NCI-H1092 (cell line): ENCODE measurements at places on chromosomes 12 and 14.

DNA sequence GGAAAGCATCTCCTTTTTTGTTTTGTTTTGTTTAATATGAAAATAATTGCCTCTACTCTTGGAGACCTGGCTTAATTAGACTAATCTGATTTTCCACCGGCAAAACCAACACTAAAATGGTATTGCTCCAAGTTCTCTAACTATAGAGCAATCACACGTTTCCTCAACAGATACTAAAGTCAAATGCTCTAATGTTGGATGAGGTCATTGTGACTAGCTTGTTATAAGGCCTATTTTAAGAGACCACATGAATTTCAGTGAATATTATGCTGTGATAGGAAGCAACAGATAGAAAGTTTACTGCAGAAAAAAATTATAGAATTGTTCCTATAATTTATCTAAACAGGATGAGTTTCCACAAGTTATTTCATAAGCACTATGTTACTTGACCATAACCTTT is 3.3 kb upstream of the CCDC196 start:
- DNase-seq: no peak

- no peak for DNase-seq
Measured at GRCh38 chr14:52879958-52880357, 70.9 kb downstream of the FERMT2 start.

DNA sequence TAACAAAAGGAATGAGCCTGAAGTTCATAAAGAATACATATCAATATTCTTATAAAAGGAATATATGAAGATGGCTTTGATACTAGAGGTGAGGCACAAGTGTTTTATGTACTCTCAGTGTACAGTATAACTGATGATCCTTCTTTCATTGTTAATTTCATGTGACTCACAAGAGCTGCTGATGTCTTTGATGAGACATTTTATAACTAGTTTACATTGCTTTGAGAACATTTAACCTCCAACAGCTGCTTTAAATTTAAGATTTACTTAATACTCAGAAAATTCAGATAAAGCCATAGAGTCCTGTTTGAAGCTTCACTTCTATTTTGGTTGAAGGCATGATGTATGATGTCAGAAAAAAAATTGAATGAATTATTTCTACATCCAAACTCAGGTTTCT is 59.8 kb downstream of the WASHC4 start:
- no peak for DNase-seq

DNA sequence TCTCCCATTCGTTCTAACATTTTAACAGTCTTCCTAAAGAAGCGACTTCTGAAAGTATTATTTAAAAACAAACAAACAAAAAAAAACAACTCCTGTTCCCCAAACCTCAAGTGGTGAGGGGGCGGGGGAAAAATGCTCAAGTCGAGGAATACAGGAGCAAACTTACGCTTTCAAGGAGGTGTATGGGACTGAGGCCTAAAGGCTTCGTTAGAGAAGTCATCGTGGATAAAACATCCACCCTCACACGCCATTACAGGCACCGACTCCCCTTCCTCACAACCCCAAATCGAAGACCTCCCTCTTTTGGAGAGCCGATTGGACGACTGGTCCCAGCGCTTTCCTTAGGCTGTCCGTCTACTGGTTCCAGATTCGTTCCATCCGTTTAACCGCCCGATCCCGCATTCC is 693 bp downstream of the CBX5 start:
- no peak for DNase-seq

DNA sequence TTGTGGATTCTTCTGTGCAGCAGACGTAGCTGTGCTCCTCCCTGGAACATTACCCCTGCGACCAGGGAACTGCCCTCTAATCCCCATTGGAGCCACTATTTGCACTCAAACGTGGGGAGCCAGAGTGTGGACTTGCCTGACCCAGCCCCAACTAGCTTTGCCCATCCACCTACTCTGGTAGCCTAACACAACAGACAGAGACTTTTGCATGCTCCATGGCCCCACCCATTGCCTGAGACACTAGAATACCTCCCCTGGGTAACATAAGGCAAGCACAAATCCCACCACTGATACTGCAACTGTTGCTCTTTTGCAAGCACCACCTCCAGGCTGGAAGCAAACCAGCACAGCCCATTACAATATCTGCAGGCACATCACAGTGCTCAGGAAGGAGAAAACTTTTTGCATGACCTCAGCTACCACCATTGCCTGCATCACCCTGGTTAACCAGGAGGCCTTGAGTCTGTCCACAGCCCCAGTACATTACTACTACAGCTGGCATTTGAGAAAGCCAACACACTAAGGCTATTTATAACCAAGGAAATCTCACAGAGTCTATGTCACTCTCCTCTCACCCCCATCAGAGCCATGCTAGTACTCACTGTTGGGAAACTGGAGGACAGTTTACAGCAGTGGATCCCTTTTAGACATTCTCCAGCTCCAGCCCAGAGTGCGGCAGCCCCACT is 15.0 kb downstream of the CEP128 start:
- DNase-seq: no peak

- no peak for DNase-seq
Measured at GRCh38 chr14:34072921-34073320, 122.0 kb upstream of the EGLN3 start.

- no peak for DNase-seq
Measured at GRCh38 chr14:90421001-90421631, 24.3 kb downstream of the CALM1 start.

DNA sequence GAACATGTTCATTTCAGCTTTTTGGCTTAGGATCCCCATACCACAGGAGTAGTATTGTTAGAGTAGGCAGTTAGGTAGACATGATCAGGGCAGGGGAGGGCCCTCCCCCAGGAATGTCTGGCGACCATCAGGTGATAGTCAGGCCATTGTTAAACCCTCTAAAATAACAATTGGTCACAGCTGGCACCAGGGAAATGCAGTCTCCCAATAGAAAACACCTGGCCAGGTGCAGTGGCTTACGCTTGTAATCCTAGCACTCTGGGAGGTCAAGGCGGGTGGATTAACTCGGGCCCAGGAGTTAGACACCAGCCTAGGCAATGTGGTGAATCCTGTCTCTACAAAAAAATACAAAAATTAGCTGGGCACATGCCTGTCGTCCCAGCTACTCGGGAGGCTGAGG is 187.1 kb downstream of the MON2 start:
- no peak for DNase-seq

- DNase-seq: no peak
Measured at GRCh38 chr12:97757481-97758193, 295.0 kb downstream of the RMST start.

DNA sequence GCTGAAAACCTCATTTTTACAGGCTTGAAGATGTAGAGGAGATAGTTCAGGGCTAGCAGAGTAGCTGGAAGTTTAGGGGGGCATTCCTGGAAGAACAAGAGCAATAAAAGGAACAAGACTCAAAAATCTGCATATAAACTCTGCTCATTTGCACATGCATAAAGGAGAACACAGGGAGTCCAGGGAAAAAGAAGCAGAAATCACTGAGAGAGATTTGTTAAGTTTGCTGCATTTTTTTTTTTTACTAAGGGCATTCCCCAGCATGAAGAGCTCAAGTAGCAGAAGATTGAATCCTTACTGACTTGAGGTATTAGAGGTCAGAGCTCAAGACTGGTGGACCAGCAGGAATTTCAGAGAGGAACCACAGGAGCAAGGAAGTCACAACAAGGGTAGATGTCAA is 28.2 kb upstream of the BCL11B start:
- DNase-seq: no peak

- DNase-seq: no peak
Measured at GRCh38 chr12:68235576-68235975, 10.0 kb upstream of the IL26 start.

GRCh38 chr12:6342140-6342889 is 439 bp upstream of the TNFRSF1A start:
- no peak for DNase-seq

DNA sequence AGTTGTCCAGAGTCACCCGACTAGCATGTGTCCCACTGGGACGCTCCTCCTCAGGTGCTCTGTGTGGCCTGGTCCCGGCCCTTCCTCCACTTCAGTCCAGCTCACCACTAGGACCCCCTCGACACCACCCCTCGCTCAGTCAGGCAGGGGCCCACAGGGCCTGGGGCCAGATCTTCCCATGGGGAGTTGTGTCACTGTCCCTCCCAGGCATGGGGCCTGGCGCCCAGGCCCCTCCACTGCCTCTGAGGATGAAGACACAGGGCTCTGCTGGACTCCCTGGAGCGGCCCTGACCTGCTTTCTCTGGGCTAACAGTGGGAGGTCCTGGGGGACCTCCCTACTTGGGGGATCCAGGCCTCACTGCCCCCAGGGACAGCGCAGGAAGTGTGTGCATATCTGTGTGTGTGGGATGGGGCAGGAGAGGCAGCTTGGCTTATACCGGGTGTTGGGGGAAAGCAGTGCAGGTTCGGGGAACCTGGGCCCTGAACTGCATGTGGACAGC is 43.8 kb downstream of the KRT80 start:
- DNase-seq: no peak

- DNase-seq: peak; percentile 73
Measured at GRCh38 chr14:90383731-90384542, 12.9 kb upstream of the CALM1 start.

DNA sequence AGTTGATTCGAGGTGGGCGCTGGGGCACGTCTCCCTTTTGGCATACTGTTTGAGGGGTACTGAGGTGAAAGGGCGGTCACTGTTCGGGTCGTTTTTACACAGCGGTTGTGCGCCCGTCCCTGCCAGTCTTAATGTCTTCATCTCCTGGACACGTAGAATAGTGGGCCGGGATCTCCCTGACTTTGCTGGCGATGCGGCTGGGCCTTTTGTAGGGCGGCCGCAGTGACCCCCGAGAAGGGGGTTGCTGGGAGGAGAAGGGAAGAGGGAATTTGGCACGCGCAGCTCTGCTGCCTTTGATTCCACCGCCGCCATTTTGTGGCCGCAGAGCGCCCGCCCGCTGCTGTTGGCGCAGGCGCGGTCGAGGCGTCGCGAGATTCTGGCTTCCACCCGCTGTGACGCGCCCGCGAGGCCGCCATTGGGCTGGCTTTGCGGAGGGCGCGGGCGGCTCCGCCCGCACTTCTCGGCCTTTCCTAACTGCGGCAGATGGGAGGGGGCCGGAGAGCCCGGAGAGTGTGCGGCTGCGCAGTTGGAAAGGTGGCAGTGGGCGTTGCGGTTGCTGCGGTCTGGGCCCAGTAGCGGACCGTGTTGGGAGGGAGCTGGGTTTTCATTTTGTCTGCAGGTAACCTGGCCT is 542 bp downstream of the SRSF5 start:
- DNase-seq: peak; percentile 94

DNA sequence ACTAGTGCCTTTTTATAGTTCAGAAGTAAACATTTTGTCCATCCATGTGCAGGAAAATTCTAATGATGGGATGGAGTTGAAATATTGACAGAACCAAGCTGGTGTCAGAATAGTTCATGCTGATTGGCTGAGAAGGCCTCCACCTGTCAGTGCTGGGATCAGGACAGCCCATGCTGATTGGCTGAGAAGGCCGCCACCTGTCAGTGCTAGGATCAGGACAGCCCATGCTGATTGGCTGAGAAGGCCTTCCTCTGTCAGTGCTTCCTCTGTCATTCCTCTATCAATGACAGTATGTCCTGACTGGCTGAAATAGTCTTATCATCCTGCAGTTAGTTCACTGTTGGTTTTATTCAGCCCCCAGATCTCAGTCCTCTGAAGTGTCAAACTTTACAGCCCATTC is 95.7 kb downstream of the PPP2R5C start:
- DNase-seq: no peak

- DNase-seq: no peak
Measured at GRCh38 chr14:68551045-68551683, 241.7 kb downstream of the ZFP36L1 start.

DNA sequence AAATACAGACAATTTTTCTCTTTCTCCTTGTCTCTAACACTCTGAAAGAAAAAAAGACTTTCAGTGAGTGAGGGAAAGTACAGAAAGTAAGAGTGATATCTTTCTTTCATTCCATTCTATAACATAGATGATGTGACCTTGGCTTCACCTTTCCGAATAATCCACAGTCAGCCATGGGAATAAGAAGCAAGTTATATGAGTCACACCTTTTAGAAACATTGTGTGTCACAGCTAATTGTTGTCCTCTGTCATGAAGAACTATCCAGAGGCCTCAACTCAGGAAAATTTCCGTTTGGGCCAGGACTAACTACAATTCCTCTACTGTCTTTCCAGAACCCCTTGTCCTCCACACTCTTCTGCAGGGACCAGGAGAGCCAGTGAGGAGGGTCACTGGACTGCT is 209.7 kb upstream of the FAR2 start:
- no peak for DNase-seq

DNA sequence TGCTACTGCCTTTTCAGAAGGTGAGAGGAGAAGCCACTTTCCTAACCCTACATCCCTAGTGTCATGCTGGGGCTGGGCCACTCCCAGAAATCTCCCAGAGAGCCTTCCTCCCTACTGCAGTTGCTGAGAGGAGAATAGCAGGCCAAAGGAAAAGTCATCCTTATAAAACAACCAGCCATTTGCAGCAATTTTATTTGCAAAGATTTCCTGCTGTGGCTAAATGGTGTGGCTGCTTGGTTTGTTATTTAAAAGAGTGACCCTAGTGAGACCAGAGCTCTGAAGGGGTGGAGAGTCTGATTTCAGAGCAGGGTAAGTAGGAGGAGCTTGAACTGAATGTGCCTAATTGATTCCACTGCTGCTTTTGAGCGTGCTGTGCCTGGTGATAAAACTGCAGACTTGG is 232.0 kb downstream of the GRIN2B start:
- DNase-seq: no peak

- no peak for DNase-seq
Measured at GRCh38 chr12:58306266-58307000, 365.1 kb downstream of the ATP23 start.

DNA sequence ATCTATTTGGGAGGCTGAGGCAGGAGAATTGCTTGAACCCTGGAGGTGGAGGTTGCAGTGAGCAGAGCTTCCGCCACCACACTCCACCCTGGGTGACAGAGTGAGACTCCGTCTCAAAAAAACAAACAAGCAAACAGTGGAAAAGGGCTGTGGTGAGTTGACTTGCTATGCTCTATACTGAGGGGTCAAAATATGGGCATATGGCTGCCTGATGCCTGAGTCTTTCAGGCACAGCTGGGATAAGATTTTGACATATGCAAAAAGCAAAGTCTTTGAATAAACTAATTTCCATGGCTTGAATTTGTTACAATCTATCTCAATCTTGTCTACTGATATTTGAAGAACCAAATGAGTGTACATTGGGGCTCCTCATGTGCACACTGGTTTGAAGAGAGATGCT is 40.4 kb upstream of the BICD1 start:
- DNase-seq: no peak

DNA sequence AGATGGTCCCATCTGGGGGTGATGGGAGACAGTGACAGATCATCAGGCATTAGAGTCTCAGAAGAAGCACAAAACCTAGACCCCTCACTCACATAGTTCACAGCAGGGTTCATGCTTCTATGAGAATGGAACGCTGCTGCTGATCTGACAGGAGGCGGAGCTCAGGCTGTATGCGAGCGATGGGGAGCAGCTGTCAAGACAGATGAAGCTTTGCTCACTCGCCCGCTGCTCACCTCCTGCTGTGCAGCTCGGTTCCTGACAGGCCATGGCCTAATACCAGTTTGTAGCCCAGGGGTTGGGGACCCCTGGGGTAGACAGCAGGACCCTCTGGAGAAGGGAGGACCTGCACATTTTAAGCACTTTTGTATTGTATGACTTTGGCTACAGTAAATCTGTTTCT is 111.2 kb downstream of the LGMN start:
- DNase-seq: peak; percentile 13

GRCh38 chr14:89849931-89850330 is 104.6 kb downstream of the EFCAB11 start:
- no peak for DNase-seq

- DNase-seq: no peak
Measured at GRCh38 chr12:53805067-53805466, 53.3 kb upstream of the CISTR start.
